ENCODE measurements at places on chromosomes 3 and 15.
A peak's percentile ranks its signal among the peaks of the same experiment; 100 is the strongest.

GRCh38 chr3:55090746-55091145 lies 162.9 kb upstream of the LRTM1 start:
- no peak for DNase-seq

- DNase-seq, result peak; percentile 37
Observed at GRCh38 chr15:68553994-68554720, 24.6 kb upstream of the CORO2B start.

- DNase-seq, result no peak
Observed at GRCh38 chr15:101156509-101157159, 95.2 kb downstream of the CHSY1 start.

GRCh38 chr15:41967506-41968206 lies 4.7 kb downstream of the EHD4 start:
- DNase-seq, result no peak

DNA sequence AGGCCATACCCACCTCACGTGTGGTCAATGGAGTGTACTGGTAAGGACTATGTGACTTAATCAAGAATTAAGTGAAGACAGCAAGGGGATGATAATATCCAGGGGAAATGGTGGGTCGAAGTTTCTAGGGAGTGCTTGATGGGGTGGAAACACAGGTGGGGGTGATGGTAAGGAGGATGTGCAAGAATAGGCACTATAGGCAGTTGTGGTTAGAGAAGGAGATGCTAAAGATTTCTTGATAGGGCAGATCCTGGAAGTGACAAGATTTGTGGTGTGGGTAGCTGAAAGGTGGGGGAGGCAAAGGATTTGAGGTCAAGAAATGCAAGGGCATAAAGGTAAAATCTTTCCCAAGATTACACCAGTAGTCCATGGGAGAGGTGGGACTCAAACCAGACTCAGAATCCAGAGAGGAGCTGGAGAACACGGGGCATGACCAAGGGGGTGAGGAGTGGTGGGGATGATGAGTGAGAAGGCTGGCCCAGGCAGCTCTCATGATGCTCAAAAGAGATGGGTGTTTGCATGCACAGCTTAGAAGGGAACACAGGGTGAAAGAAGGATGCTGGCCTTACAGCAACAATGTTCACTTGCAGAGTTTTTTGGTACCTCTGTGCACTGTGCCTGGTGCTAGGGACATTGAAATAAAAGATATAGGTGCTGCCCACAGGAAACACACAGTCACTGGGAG lies 78.4 kb downstream of the CCR1 start:
- no peak for DNase-seq

- DNase-seq, result no peak
Observed at GRCh38 chr3:25597535-25598101, 67.1 kb downstream of the TOP2B start.
